ENCODE measurements at places on chromosomes 5 and 9.

DNA sequence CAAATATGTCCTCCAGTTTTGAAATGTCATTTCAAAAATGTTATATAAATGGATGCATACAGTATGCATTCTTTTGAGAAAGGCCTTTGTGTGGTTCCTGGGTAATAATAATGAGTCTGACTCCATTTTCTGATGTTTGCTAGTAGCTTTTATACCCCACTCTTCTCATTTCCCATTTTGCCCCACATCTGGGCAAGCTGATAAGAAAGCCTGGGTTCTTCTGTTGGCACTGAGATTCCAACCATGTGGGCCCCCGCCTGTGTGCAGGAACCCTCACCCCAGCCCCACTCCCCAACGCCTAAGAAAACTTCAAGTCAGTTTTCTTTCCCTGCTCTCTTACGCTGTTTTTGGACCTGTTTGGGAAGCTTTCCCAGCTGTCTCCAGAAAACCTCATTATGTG is 89.4 kb downstream of the SNX18 start:
- no peak for DNase-seq

GRCh38 chr5:3359642-3360041 is 236.0 kb upstream of the IRX1 start:
- no peak for DNase-seq

DNA sequence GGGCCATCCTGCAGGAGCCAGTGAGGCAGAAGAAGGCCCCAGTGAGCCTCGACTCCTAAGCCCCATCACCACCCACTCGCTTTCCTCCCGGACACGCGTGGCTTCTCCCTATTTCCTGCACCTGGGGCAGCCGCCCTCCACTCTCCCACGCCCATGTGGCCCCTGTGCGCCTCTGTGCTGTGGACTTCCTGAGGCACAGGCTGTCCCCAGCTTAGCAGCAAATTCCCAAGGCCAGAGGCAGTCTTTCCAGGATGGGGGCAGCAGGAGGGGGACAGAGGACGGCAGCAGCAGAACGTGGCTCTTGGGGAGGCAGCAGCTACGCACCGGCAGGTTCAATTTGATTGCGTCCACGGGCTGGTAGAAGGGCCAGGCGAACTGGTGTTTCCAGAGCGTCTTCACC is 14.9 kb downstream of the BRD3 start:
- no peak for DNase-seq

- DNase-seq: no peak
Observed at GRCh38 chr9:130421802-130422276, 22.9 kb upstream of the ASS1 start.

GRCh38 chr5:170145462-170145861 is 39.8 kb downstream of the FOXI1 start:
- no peak for DNase-seq

GRCh38 chr5:175728885-175729828 is 71.3 kb downstream of the HRH2 start:
- no peak for DNase-seq

DNA sequence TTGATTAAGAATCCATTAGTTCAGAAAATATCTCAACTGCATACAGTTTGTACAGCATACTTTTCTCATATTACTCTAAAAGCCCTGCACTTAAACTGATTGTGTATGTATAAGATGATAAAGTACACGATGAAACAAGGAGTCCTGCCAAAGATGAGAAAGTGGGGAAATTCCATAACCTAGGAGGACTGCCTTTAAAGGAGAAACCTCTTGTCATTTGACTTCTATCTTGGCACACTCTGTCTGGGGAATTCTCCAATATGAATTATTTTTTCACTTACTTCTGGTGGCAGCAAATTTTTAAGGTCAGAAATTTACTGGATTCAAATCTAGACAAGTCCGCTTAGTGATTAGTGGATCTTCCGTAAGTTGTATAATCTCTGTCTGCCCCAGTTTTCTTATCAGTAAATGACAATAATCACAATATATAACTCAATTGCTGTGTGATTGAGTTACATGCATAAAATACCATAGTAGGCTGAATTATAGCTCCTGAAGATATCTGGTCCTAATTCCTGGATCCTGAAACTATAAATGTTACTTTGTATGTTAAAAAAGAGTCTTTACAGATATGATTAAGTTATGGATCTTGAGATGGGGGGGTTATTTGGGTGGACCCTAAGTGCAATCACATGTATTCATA is 17.0 kb upstream of the ISOC1 start:
- DNase-seq: no peak

DNA sequence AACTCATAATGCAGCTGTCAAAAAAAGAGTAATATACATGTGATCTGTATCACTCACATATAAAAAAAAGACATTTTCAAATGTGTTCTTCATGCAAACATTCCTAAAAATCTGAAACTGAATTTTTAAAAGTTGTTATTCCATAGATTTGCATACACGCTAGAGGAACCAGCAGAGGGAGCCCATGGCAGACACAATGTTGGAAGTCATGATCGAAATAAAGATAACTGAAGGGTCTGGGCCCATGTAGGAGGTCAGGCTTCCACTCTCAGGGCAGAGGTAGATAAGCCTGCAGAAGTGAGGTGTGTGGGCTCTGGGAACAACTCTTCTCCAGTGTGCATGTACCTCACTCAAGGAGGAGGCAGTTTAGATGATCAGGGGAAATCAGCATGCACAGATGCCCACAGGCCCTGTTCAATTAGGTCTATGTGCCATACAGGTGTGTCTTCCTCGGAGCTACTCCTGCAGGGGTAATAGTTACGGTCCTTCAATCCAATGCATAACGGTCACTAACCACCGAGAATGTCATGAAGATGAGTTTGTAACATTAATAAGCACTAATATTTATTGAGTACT is 208.6 kb downstream of the EPB41L4A start:
- DNase-seq: no peak

DNA sequence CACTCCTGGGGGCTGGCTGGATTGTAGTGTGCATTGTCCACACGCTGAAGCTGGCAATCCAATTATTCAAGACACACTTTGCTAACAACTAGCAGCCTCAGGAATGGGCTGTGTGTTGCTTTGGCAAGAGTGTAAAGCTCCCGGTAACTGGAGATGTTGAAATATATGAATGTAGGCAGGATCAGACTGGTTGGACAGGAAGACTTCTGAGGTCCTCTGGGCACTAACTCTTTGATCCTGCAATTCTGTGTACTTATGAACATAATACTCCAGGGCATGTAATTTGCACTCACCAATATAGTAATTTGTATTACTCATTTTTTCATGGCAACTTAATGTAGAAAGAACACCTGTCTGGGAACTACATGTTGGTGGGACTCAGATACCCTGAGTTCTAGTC is 106.7 kb upstream of the SLC28A3 start:
- no peak for DNase-seq

DNA sequence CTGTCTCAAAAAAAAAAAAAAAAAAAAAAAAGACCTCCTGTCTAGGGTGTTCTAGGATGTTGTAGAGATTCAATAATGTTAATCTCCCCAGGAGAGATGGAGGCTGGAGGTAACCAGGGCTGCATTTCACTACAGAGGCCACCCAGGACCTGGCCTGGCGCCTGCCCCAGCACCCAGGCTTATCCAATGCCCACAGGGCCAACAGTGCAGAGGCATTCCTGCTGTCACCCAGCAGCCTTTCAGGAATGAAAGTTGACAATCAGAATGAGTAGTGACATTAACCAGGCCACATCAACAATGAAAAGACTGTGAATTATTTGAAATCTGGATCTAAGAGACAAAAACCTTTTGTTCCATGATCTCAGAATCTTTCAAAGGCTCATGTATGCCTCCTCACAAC is 36.2 kb upstream of the GABRP start:
- no peak for DNase-seq

DNA sequence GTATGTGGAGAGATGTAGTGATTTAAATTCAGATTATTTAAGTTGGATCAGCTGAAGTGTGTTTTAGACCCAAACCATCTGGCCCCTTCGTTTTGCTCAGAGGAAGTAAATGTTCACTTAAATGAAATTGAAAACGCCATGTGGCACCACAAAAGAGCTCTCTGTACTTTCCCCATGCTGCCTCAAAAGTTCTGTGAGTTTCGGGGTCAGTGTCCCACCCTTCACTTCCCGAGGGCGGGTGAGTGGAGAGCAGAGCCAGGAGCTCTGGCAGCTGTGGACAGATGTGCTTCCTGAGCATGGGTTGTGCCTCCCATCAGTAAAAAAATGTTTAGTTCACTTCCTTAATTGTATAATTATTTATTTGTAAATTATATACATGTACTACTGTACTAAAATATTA is 48.4 kb downstream of the PSD2 start:
- DNase-seq: no peak

- DNase-seq: no peak
Observed at GRCh38 chr9:127316586-127317323, 52.2 kb downstream of the GARNL3 start.

DNA sequence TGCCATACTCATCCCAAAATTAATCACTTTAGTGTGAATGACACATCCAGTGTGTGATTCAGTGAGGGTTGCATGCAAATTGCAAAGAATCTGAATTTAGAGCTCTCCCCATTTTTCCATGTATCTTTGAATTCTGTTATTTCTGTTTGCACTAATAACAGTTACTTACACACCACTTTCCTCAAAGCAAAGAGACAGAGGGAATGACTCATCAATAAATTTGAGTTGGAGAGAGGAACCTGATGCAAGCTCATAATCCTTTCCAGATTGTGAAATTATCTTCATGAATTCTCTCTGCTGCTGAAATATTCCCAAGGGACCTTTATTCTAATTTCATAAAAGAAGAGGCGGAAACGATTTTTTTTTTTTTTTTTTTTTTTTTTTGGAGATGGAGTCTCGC is 204.8 kb downstream of the CDH9 start:
- no peak for DNase-seq

- no peak for DNase-seq
Observed at GRCh38 chr9:107169796-107170195, 113.3 kb upstream of the RAD23B start.

- no peak for DNase-seq
Observed at GRCh38 chr9:10071579-10071978, 541.2 kb downstream of the PTPRD start.

- DNase-seq: no peak
Observed at GRCh38 chr9:1995084-1995483, 20.1 kb upstream of the SMARCA2 start.

DNA sequence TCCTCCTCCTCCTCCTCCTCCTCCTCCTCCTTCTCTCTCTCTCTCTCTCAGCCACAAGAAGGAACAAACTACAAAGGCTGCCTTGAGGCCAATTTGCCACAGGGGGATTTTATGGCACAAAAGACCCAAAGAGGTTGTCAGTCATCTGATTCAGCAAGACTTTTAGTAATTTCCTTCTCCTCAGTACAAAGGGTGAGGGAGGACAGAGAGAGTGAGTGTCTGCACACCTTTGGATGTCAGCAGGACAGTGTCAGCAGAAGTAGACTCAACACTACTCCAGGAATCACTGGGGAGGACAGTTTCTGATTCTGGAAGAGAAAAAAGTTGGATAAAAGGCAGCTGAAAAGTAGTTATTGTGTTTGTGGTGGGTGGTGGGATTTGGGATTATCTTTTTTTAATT is 13.6 kb downstream of the TIMD4 start:
- no peak for DNase-seq

DNA sequence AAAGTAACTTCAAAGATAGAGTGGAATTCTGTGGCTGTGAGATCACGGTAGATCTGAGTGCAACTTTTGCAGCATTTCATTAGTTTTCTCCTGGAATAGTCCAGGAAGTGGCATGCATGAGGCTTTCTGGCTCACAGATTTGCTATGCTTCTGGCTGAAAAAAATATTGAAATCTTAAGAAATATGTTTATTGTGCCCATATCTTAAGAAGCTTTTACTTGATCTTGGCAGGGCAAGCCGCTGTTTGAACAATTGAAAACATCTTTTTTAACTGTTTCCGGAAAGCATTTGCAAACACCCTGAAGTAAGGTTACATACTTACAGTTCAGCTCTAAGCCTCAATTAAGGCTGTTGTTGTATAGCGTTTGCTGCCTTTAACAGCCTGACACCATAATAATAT is 135.7 kb upstream of the GDNF start:
- no peak for DNase-seq

DNA sequence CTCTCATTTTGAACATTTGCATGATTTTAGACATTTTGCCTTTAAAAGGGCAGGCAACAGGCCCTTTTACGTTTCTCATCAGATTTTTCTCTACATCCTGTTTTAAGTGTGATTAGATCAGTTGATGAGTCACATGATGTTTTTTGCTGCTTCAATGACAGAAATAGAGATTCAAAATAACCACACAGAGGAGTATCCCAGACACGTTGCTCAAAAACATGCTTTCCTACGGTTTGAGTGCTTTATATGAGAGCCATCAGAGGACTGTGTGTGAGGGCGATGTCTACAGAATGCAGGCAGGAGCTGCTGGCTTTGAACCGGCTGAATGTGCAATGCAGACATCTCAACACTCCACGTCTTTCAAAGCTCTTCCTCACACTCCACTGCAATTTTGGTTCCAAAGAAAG is 42.1 kb downstream of the OTULIN start:
- DNase-seq: peak; percentile 38

DNA sequence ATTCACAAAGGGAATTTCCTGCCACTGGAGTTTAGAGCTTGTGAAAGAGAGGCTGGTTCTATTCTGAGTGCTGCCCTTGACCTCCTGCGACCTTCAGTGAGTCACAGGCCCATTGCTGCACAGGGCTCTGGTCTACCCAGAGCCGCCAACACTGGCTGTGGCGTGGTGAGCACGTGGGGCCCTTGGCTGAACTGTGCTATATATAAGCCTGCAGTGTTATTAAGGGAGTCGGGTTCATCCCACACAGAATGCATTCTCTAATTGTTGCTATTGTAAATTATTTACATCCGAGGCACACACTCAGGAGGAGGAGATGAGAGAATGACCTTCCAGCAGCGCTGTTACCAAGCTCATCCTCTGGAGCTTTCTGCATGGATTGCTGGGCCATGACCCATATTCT is 47.1 kb downstream of the BRINP1 start:
- no peak for DNase-seq

DNA sequence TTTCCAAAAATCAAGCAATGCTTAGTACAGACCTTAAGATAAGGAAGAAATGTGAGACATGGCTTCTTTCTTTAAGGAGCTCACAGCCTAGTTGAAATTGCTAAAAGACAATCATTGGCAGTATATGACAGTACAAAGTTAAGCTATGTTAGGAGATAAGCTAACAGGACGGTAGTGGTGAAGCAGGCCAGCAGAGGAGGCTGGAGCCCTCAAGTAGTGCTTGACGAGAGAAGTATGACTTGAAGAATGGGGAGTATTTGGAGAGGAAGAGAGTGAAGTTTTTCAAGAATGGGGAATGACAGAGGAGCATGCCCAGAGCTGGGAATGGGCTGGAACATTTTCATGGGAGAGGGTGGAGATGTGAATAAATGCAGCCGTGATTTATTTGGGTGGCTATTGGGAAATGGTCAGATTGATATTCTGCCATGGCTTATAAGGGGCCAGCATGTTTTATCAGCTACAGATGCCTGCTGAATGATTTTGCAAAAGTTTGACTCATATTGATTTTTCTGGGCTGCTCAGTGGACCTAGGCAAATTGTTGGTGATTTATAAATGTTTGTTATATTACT is 43.7 kb downstream of the LURAP1L start:
- DNase-seq: no peak

DNA sequence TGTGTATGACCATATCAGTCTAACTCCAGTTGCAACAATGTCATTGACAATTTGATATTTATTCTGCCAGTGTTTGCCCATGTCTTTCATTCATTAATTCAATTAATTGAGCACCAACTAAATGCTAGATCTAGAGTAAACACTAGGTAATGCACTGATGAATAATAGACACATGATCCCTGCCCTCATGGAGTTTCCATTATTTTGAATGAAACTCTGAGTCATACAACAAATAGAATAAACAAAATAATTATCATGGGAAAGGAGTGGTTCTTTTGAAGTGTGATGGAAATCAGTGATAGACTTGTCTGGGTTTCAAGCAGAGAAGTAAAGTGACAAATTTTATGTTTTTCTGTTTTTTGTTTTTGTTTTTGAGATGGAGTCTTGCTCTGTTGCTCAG is 4.6 kb downstream of the ARHGEF37 start:
- DNase-seq: no peak
